ENCODE measurements at places on chromosomes 12 and 14.

DNA sequence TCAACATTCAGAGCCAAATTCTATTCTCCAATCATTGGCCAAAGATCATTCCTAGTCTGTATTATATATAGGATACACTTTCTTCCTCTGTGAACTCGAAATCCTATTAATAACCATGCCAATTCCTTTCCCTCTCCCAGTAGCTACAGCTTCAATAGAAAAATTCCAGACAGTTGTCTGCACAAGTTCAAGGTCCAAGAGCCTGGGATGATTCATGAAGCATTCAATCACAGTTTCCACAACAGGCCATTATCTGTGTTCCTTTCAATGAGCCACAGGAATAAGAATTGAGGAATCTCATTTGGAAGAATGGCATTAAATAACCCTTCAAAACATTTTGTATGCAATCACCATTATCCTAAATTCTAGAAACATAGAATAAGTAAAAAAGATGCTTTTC lies 437.4 kb downstream of the RMST start:
- no peak for DNase-seq

GRCh38 chr12:55885113-55885512 lies 42.4 kb upstream of the MMP19 start:
- no peak for DNase-seq

- no peak for DNase-seq
Measured at GRCh38 chr12:131129839-131130238, 176.1 kb downstream of the ADGRD1 start.

- no peak for DNase-seq
Measured at GRCh38 chr14:104856157-104856868, 8.8 kb upstream of the CEP170B start.

- DNase-seq = no peak
Measured at GRCh38 chr12:14958361-14959125, 2.9 kb downstream of the ARHGDIB start.

GRCh38 chr12:53798575-53798974 lies 46.8 kb upstream of the CISTR start:
- DNase-seq = no peak

GRCh38 chr14:101104485-101104884 lies 201.0 kb upstream of the RTL1 start:
- no peak for DNase-seq
